Pancreas (tissue), 10 donors: ENCODE measurements at places on chromosomes 2 and 18. TPM values are rescaled to one million over a fixed set of nuclear protein-coding genes. Genes with fewer than 3 reads are reported as not detected.
A peak's percentile ranks its signal among the peaks of the same experiment; 100 is the strongest.

Gene FBXO41
- 2.3 TPM for total RNA-seq

DNA sequence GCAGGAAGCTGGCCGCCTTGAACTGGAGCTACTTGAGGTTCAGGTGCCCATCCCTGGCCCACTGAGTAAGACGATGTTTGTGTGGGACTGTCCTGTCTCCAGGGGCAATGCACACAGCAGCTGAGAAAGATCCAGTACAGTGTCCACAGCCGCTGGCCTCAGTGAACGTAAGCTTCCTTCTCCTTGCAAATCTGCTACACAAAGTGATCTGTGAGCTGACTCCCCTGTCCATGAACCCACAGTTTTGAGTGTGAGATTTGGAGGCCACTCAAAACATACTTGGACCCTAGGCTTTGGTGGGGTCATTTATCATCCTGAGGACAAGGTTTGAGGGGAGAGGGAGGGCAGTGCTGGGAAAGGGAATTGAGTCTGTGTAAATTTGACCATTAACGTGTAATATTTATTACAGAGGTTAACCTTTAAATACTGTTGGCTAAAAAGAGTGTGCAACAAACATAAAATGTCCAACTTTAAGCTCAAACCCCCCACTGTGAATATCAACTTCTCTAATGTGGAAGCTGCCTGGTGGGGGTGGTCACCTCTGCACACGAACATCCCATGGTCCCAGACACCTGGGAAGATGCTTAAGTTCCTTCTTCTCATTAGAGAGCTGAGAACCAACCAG is 4.9 kb upstream of the CYS1 start:
- H3K36me3 ChIP-seq = no peaks in the 10 kb centered on the region
- no peaks in the 10 kb centered on the region for H3K27me3 ChIP-seq
- H3K4me1 ChIP-seq = no peaks in the 10 kb centered on the region
- peak overlapping the region; percentile 67 for H3K27ac ChIP-seq

Gene RAPGEF4
- total RNA-seq = 2.9 TPM

Gene FAP
- total RNA-seq = 0.98 TPM

DNA sequence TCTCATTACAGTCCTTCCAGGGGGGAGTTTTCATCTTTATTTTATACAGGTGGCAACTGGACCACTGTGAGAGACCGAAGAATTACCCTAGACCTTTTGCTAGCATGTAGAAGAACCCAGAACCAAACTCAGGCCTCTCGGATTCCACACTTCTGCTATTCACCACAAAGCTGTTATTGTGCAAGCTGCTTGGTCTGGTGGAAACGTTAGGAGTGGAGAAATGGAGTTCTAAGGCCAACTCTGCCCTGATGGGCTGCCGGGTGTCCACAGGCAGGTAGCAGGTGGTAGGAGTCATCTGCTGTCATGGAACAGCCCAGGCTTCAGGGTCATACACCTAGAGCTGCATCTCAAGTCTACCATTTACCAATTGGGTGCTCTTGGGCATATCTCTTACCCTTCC is 218.8 kb downstream of the BCL11A start:
- no peaks in the 10 kb centered on the region for H3K27me3 ChIP-seq
- H3K4me3 ChIP-seq = no peak overlapping the region
- H3K27ac ChIP-seq = no peak overlapping the region
- H3K4me1 ChIP-seq = no peaks in the 10 kb centered on the region

Gene FZD7
- total RNA-seq = 0.98 TPM

- no peak overlapping the region for H3K27ac ChIP-seq
- H3K36me3 ChIP-seq = no peaks in the 10 kb centered on the region
- H3K4me1 ChIP-seq = no peaks in the 10 kb centered on the region
- no peak overlapping the region for H3K4me3 ChIP-seq
Observed at GRCh38 chr18:70645971-70646370, 357.1 kb downstream of the SOCS6 start.

DNA sequence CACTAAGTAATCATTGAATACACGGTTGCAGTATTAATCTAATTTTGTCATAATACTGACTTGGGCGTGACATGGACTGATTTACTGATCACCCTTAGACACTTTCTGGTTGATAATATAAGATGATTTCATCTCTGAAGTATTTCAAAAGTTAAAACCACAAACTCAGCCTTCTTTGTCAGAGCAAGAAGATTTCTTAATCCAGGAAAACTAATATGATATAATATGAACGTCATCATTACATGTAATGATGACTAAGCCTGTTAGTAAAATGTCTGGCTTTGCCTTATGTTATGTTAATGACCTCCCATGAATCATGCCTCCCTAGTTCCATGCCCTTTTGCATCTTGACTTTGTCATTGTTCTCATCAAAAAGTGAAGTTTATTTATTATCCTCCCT is 1325.0 kb upstream of the CDH2 start:
- H3K27ac ChIP-seq = no peak overlapping the region
- no peaks in the 10 kb centered on the region for H3K27me3 ChIP-seq
- no peaks in the 10 kb centered on the region for H3K4me1 ChIP-seq
- no peak for DNase-seq
